ENCODE measurements at places on chromosomes 11 and 22. TPM values are rescaled to one million over a fixed set of nuclear protein-coding genes. Genes with fewer than 3 reads are reported as not detected.

The RASGRP2 gene
- total RNA-seq = 2.1 TPM

The SLC5A4 gene
- not detected for total RNA-seq

The CDC42EP2 gene
- 20.8 TPM for total RNA-seq

The MGAT3 gene
- total RNA-seq = not detected

- DNase-seq = no peak
Observed at GRCh38 chr11:9176136-9176535, 84.7 kb upstream of the SCUBE2 start.

- DNase-seq = peak; percentile 56
Observed at GRCh38 chr11:9600644-9601036, 27.2 kb downstream of the WEE1 start.

- DNase-seq = no peak
Observed at GRCh38 chr11:77189588-77190210, 61.7 kb downstream of the MYO7A start.
